Cerebellum (tissue), 4 donors: ENCODE measurements at places on chromosomes 6 and 20. TPM values are rescaled to one million over a fixed set of nuclear protein-coding genes. Genes with fewer than 3 reads are reported as not detected.

DNA sequence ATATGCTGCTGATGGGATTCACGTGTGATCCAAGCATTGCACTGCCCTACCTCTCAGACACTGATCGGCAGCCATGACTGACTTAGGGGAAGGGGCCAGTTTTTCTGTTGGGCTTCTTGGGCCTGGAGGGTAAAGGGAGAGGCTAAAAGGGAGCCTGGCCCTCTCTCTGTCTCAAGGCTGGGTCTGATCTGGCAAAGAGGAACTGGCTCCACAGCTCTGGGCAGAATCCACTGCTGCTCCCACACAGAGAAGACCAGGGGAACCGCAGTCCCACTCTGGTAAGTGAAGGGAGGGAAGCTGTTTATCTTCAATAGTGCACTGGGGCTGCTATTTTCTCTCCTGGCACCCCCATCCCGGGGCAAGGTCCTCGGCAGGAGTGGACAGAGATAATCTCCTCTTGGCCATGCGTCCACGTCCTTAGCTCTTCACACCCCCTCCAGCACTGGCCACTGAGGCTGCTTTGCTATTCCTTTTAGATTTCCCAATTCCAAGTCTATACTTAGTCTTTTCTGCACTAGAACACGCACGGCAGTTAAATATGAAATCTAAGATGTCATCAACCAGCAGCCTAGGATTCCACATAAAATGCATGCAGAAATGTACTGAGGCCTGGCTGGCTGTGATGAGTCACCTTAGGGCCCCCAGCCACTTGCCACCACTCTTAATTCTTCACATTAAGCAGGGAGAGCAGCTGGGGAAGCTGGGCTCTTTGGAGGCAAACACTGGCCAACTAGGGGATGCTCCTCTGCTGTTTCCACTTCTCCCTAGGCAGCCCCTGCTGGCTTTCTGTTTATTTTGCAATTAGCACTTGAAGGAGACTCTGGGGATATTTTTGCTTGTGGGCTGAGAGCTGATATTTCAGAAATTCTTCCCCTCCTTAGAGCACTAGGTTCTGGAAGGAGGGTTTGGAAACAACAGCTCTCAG, 87.8 kb upstream of the ARMC2 start:
- DNase-seq: no peak

DNA sequence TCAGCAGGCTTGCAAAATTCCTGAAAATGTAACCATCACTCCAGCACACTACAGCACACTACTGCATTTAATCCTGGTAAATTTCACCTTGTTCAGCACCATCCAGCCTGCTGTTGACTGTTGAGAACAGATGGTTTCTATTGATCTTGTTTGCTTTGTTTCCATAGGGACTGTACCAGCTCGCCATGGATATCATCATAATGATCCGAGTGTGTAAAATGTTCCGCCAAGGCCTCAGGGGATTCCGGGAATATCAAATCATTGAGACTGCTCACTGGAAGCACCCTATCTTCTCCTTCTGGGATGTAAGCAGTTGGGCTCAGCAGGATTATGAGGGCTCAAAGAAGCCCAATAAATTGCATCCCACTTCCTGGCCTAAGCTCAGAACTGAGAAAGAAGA, 4.1 kb downstream of the CNBD2 start:
- no peak for DNase-seq

GRCh38 chr20:38072898-38073297, 39.4 kb downstream of the RPRD1B start:
- DNase-seq: no peak

The PRR18 gene
- 0.54 TPM for total RNA-seq
